ENCODE measurements at places on chromosomes 7 and 10.

- no peak for DNase-seq
Observed at GRCh38 chr10:75507469-75507868, 76.0 kb downstream of the LRMDA start.

GRCh38 chr7:135185471-135186260 lies 15.2 kb upstream of the CYREN start:
- DNase-seq = no peak

DNA sequence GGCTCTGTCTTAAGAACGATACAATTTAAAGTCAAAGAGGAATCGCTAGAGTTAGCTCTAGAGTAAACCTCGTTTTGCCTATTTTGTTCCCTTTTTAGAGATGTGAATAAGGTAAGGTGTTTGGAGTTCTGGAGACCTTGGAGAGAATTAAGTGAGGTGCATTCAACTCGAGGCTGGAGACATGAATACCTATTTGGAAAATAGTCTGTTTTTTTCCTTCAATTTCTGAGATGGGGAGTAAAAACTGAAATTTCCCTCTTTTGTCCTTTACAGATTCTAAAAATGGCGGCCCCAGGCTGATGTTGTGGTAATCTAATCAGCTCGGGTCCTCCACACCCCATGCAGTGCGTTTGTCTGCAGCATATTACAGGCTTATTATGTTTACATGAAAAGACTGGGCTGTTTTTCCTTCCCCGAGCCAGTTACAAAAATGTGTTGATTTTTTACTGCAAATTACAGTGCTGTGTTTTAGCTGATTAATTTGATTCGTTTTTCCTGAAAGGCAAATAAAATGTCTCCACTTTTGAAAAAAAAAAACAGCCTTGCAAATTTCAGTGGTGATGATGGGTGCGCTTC lies 1.5 kb downstream of the KMT2E start:
- DNase-seq = no peak

DNA sequence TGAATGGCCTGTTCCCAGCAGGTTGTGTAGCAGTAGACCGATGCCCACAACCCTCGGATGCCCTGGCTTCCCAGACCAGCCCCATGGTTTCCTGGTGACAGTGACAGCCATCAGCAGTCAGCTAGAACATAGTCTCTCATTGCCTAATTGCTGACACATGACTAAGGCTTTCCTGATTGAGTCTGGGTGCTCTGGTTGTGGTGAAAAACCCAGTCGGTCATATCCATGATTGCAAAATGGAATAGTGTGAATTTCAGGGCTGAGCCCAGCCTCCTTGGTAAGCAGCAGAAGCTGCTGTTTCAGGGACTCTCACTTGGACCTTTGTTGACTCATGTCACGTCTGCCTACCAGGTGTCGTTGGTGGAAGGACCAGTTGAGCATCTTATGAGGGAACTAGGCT lies 36.6 kb downstream of the POR start:
- no peak for DNase-seq

- DNase-seq = no peak
Observed at GRCh38 chr7:43700059-43700501, 29.2 kb downstream of the COA1 start.

DNA sequence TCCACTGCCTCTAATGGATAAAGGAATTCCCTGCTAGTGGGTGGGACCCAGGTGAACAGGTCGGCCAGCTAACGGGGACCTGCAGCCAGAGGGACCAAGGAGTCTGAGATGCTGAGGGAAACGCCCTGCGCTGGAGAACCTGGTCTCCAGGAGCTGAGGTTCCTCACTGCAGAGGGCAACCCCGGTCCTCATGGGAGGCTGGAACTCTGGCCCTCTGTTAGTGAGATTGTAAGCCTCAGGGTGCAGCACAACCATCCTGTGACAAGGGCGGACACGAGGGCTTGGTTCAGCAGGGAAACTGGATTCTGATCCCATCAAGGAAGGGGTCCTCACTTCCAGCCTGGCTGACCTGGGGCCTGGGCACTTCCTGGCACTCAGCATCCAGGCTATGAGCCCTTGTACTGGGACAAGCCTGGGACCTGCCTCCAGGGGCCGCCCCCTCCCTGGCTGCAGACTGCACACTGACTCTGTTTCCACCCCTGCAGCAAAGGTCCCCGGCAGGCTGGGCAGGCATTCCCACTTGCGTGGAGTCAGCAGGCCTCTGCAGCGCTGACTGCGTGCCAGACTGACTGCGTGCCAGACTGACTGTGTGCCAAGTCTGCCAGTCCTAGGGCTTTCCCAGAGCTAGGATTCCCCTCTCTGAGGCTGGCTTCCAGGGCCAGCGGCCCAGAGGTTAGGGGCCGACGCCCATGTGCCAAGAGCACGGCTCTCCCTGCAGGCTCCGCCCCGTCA lies 143.2 kb downstream of the MAPK8 start:
- no peak for DNase-seq

- DNase-seq = no peak
Observed at GRCh38 chr10:31773749-31774298, 154.8 kb downstream of the ARHGAP12 start.

DNA sequence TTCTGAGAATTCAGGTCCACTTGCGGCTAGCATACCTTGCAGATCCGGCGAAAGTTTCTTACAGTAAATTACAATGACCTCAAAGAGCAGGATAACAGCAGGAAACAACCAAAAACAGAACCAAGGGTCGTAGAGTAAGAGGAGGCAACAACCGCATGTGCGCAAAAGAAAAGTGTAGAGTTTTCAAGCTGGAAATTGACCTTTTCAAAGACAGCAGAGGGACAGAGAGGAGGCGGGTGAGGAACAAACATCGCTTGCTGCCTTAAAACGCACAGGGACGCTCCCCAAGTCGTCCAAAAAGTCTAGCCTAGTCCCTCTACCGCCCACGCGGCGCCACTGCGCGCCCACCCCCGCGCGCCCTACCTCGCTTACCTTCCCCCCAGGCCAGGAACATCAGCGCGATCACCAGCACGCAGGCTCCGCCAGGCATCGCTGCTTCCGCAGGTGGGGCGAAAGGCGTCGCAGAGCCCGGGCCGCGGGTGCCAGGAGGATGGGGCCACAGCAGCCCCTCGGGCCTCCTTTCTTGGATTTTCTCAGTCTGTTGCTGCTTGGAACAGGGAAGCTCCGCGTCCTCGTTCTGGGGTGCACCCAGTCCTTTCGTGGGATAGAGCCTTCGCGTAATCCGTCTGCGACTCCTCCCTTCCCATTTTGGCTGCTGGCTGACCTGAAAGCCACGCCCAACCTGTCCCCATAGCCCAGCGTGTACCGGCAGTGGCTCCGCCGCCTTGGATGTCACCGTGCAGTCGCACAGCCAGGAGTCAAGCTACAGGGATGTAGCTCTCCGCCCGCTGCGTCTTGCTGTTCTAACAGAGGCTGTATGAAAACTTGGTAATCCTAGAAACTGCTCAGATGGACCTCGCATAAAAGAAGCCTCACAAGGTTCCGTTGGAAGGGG lies at the start of gene VWDE:
VWDE (minus strand) TSS at position 579 of the 895 bp plus-strand sequence; CDS start at position 430, 149 bp downstream.
- peak; percentile 74 for DNase-seq

DNA sequence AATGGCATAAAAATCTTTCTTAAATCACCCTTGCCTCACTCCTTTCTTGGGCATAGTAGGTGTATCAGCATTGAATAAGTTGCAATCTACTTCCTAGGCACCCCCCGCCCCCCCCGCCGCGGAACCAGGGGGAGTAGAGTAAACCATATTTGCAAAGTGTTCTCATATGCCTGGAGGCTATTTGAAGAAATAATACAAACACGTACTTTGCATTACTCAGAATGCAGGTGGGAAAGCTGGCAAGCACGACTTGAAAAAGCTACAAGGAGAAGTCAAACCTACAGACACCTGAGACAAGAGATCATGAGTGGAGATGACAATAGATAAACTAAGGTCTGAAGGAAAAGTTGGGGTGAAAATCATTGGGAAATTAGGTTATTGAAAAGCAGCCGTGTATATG lies 65.6 kb downstream of the POM121L12 start:
- DNase-seq = no peak

Measured in activated CD4-positive, alpha-beta T cell treated with anti-CD3 and anti-CD28 coated beads, Interleukin-2, amount 50 U/mL, for 48 hours (primary cell).